Type B pancreatic cell (in vitro differentiated cells): ENCODE measurements at places on chromosomes 16 and 17. TPM values are rescaled to one million over a fixed set of nuclear protein-coding genes. Genes with fewer than 3 reads are reported as not detected.

DNA sequence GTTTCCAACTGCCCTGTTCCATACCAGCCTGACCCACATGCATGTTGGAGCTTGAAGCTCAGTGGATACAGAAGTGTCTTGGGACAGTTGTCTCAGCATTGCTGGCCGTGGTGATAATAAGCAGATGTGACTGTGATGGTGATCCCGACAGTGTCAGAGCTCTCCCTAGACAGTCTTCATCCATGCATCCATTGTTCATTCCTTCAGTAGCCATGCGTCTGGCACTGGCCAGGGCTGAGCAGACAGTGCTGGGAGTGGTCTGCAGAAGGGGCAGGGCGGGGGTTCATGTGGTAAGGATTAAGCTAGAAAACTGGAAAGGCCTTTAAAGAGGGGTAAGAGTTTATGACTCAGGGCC, 68.1 kb downstream of the GNAO1 start:
- H3K4me3 ChIP-seq = no peak overlapping the region
- DNase-seq = no peak
- H3K27ac ChIP-seq = no peak overlapping the region

DNA sequence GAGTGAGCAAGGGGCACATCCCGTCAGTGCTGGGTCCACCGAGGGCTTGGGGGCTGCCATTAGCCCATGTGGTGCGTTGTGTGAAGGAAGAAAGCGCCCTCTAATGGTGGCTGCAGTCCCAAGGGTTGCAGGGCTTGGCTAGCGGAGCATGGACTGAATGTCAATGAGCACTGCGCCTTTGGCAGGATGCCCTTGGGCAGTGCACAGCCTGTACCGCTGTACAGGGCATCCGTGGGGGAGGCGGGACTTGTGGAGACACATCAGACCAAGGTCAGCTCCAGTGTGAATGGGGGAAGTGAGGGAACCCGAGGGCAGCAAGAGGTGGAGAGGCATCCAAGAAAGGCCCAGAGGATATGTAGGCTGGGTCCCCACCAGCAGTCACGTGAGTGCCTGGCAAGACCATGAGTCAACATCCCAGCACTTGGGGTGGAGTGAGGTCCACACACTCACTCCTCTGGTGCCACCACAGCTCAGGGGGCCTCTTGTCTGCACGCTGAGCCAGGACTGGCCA, 75.5 kb upstream of the MED9 start:
- H3K4me1 ChIP-seq = peaks cover 34% of the 10 kb centered on the region
- no peak for DNase-seq
- H3K36me3 ChIP-seq = no peaks in the 10 kb centered on the region
- no peak overlapping the region for H3K27ac ChIP-seq

DNA sequence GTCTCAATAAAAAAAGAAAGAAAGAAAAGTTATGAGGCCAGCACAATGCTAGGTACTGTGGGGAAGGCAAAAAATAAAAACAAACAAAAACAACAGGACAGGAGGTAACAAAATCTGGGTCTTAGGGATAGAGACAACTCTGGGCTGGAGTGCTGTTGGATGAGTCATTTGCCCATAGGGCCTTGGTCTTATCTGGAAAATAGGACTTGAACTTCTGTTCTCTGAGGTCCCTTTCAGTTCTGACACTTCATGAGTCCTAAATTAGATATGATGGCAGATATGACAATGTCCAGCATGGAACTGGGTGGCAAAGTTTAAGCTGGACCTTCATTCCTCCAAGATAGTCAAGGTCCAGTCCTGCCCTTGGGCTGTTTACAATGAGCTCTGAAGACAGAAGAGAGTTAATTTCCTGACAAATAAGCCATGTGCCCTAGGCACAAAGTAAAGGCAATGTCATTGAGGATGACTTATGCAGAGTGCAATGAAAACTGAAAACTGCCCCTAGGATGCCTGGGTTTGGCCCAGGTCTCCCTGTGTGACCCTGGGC, 8.9 kb upstream of the HDAC5 start:
- no peak for DNase-seq
- peak overlapping the region; percentile 50 for H3K27ac ChIP-seq
- H3K4me3 ChIP-seq = no peak overlapping the region
- H3K4me1 ChIP-seq = peaks cover 12% of the 10 kb centered on the region
- H3K36me3 ChIP-seq = no peaks in the 10 kb centered on the region

- H3K4me3 ChIP-seq = no peak overlapping the region
- no peaks in the 10 kb centered on the region for H3K4me1 ChIP-seq
- no peak overlapping the region for H3K27ac ChIP-seq
- no peaks in the 10 kb centered on the region for H3K36me3 ChIP-seq
- DNase-seq = no peak
Observed at GRCh38 chr17:67680445-67681224, 37.1 kb upstream of the NOL11 start.

GRCh38 chr17:73482251-73482716, 162.0 kb downstream of the SDK2 start:
- H3K4me1 ChIP-seq = peaks cover 20% of the 10 kb centered on the region
- H3K4me3 ChIP-seq = no peak overlapping the region

GRCh38 chr17:63587770-63588169, 12.9 kb upstream of the TACO1 start:
- H3K4me1 ChIP-seq = no peaks in the 10 kb centered on the region
- no peak for DNase-seq
- peaks cover 30% of the 10 kb centered on the region for H3K36me3 ChIP-seq
- no peak overlapping the region for H3K27ac ChIP-seq

GRCh38 chr17:59423903-59424302, 92.4 kb downstream of the YPEL2 start:
- no peaks in the 10 kb centered on the region for H3K36me3 ChIP-seq
- DNase-seq = no peak
- H3K4me3 ChIP-seq = no peak overlapping the region
- no peaks in the 10 kb centered on the region for H3K27me3 ChIP-seq
- no peak overlapping the region for H3K27ac ChIP-seq

DNA sequence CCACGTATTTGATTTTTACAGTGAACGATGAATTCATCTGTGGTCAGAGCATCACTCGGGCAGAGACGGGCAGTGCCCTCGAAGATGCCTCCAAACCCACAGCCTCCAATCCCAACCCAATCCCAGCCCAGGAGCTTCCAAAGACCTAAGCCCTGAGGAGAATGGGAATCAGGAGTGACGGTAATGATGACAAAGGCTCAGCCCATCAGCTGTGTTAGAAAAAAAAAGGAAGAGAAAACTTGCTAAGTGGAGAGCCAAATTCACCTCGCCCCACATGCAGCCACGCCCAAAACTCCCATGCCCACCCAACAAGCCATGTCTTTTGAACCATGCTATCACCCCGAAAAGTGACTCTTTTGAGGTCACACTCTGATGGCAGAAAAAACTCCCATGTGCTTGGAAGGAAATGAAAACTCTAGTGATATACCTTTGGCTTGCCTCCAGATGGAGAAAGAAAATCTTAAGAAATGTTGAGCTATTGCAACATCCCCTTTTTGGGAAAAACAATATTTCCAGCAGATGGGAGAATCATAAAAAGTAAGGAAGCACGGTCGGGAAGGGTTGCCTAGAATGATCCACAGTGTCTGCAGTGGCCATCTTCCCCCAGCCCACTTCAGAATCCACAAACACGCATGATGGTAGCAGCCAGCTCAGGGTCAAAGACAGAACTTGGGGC, 37.7 kb downstream of the XYLT1 start:
- H3K4me1 ChIP-seq = peaks cover 10% of the 10 kb centered on the region
- no peak overlapping the region for H3K4me3 ChIP-seq
- no peak for DNase-seq
- H3K27ac ChIP-seq = no peak overlapping the region
- H3K27me3 ChIP-seq = no peaks in the 10 kb centered on the region
- no peaks in the 10 kb centered on the region for H3K36me3 ChIP-seq

DNA sequence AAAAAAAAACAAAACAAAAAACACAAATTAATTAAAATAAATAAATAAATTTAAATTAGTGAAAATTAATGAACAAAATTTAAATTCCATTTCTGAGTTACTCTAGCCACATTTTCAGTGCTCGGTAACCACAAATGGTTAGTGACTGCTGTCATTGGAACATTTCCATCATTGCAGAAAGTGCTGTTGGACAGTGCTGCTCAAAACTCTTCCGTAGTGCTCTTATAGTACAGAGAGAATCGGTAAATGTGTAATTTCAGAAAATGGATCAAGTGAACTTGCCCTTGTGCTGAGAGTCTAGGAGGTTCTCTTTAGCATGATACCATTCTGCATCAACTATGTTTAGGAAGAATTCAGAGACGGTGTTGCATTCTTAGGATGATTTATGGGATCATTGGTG, 23.7 kb downstream of the ZNRF1 start:
- DNase-seq = no peak
- H3K4me3 ChIP-seq = no peak overlapping the region
- H3K27me3 ChIP-seq = no peaks in the 10 kb centered on the region
- H3K4me1 ChIP-seq = peaks cover 24% of the 10 kb centered on the region
- H3K27ac ChIP-seq = no peak overlapping the region
- peaks cover 24% of the 10 kb centered on the region for H3K36me3 ChIP-seq

DNA sequence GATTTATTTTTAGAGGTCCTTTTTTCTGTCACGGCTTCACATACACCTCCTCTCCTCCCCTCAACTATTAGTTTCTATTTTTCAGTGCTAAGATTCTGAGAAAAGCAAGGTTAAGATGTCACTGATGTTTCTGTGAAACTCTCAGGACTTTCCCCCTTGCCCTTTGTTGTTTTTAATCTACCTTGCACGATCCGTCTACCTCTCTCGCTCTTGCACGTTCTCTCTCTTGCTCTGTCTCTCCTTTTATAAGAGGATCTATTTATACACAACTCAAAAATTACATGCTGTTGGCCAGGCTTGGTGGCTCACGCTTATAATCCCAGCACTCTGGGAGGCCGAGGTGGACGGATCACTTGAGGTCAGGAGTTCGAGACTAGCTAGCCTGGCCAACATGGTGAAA, 43.6 kb downstream of the RPA1 start:
- peaks cover 15% of the 10 kb centered on the region for H3K36me3 ChIP-seq
- no peak for DNase-seq
- H3K27me3 ChIP-seq = no peaks in the 10 kb centered on the region
- no peaks in the 10 kb centered on the region for H3K4me1 ChIP-seq

- peaks cover 33% of the 10 kb centered on the region for H3K36me3 ChIP-seq
- no peak for DNase-seq
- peaks cover 27% of the 10 kb centered on the region for H3K27me3 ChIP-seq
- peaks cover 41% of the 10 kb centered on the region for H3K4me1 ChIP-seq
- no peak overlapping the region for H3K4me3 ChIP-seq
Observed at GRCh38 chr16:65114527-65114926, 7.3 kb downstream of the CDH11 start.

GRCh38 chr17:39167476-39167875, 1.5 kb upstream of the ARL5C start:
- peaks cover 10% of the 10 kb centered on the region for H3K4me1 ChIP-seq
- no peak for DNase-seq
- H3K36me3 ChIP-seq = no peaks in the 10 kb centered on the region
- peaks cover 33% of the 10 kb centered on the region for H3K27me3 ChIP-seq
- H3K27ac ChIP-seq = no peak overlapping the region

GRCh38 chr16:88599092-88599733, 29.0 kb downstream of the ZC3H18 start:
- peaks cover 11% of the 10 kb centered on the region for H3K36me3 ChIP-seq
- no peaks in the 10 kb centered on the region for H3K27me3 ChIP-seq
- H3K4me3 ChIP-seq = no peak overlapping the region

GRCh38 chr17:47145351-47145750, 43.7 kb downstream of the CDC27 start:
- no peaks in the 10 kb centered on the region for H3K27me3 ChIP-seq
- H3K27ac ChIP-seq = no peak overlapping the region
- no peak for DNase-seq

SGCA gene
- total RNA-seq = 0.72 TPM in 1 of 2 replicates, not detected in the other

KRT32 gene
- total RNA-seq = 0.17 and 0.83 TPM in 2 replicates

TTYH2 gene
- total RNA-seq = 2.2 and 12.4 TPM in 2 replicates

AKAP10 gene
- total RNA-seq = 30.3 and 31.3 TPM in 2 replicates

ZCCHC14 gene
- 23.5 and 32.3 TPM in 2 replicates for total RNA-seq

PLEKHG4 gene
- total RNA-seq = 2.9 and 3.8 TPM in 2 replicates

RIPOR1 gene
- total RNA-seq = 38.5 and 43.1 TPM in 2 replicates

TSNAXIP1 gene
- total RNA-seq = 3.9 and 7.2 TPM in 2 replicates

FOXF1 gene
- 0.48 and 3.4 TPM in 2 replicates for total RNA-seq

MYCBPAP gene
- 0.88 and 4.1 TPM in 2 replicates for total RNA-seq

AATK gene
- 4.6 and 6.4 TPM in 2 replicates for total RNA-seq

CLEC3A gene
- not detected in 2 replicates for total RNA-seq

TPPP3 gene
- total RNA-seq = 39.3 and 44.5 TPM in 2 replicates

CACNG5 gene
- total RNA-seq = 0.68 TPM in 1 of 2 replicates, not detected in the other

GUCY2D gene
- 0.29 and 0.43 TPM in 2 replicates for total RNA-seq

DPEP3 gene
- total RNA-seq = not detected in 2 replicates
